ENCODE measurements at places on chromosomes 5 and 9.

- no peaks in the 10 kb centered on the region for H3K36me3 ChIP-seq
- H3K4me3 ChIP-seq = no peak overlapping the region
- no peaks in the 10 kb centered on the region for H3K27me3 ChIP-seq
- no peak for DNase-seq
These were observed 285.6 kb downstream of the FBXL7 start for GRCh38 chr5:15785531-15785981.

- H3K4me1 ChIP-seq = peaks cover 27% of the 10 kb centered on the region
- H3K27ac ChIP-seq = no peak overlapping the region
- no peak for DNase-seq
- no peak overlapping the region for H3K4me3 ChIP-seq
These were observed 66.4 kb downstream of the NFIB start for GRCh38 chr9:14247577-14247976.

DNA sequence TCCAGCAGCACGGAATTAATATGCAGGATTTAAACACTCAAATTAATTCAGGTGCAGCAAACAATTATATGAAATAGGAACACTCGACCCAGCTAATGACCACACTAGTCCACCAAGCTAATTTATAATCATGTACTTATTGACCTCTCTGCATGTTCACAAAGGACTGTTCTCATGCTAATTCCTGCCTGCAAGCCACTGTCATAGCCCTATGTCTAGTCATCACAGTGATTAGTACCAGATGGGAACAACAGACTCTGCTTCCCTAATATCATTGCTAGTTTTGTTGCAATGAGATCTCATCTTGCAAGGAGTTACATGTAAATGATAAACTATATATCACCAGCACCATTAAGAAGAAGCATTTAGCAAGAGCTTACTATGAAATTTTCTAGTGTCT, 553.0 kb upstream of the GRAMD2B start:
- H3K4me1 ChIP-seq = no peaks in the 10 kb centered on the region
- no peaks in the 10 kb centered on the region for H3K27me3 ChIP-seq
- H3K4me3 ChIP-seq = no peak overlapping the region
- no peak overlapping the region for H3K27ac ChIP-seq
- no peaks in the 10 kb centered on the region for H3K36me3 ChIP-seq
- no peak for DNase-seq

DNA sequence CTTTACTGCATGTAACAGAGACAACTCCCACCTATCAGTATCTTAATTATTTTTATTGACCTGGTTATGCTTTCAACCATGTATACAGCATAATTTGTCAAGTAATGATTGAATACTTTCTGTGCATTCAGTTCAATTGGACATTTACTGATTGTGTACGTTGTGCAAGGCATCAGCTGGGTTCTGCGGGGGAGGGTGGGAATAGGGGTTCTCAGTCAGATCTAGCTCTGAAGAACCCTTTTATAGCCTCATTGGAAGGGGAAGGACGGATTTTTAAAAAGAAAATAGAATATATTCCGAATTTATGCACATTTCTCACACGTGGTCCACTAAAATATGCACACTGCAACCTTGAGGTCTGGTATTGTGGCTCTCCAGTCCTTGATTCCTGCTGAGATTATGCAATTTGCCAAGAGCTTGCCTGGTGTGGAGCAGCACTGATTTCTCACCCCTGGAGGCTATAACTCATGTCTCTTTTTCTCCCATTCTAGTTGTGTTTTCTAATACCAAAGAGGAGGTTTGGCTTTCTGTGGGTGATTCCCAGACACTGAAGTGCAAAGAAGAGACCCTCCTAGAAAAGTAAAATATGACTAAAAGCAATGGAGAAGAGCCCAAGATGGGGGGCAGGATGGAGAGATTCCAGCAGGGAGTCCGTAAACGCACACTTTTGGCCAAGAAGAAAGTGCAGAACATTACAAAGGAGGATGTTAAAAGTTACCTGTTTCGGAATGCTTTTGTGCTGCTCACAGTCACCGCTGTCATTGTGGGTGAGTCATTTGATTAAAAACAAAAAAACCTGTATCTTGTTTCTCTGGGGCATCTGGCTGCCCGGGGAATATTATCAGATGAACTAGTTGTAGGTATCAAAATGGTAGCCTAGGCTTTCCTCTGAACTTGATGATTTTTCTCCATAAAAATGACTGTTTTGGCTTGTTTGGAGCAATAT, 1.7 kb downstream of the SLC1A3 start:
- peak overlapping the region; percentile 72 for H3K4me3 ChIP-seq
- no peak overlapping the region for H3K27ac ChIP-seq
- H3K4me1 ChIP-seq = no peaks in the 10 kb centered on the region
- peaks cover 5% of the 10 kb centered on the region for H3K36me3 ChIP-seq
- no peaks in the 10 kb centered on the region for H3K27me3 ChIP-seq
- DNase-seq = peak; percentile 23

GRCh38 chr9:6471231-6471850, 58.3 kb downstream of the UHRF2 start:
- no peaks in the 10 kb centered on the region for H3K36me3 ChIP-seq
- DNase-seq = no peak
- no peaks in the 10 kb centered on the region for H3K27me3 ChIP-seq
- no peak overlapping the region for H3K4me3 ChIP-seq
- no peaks in the 10 kb centered on the region for H3K4me1 ChIP-seq

DNA sequence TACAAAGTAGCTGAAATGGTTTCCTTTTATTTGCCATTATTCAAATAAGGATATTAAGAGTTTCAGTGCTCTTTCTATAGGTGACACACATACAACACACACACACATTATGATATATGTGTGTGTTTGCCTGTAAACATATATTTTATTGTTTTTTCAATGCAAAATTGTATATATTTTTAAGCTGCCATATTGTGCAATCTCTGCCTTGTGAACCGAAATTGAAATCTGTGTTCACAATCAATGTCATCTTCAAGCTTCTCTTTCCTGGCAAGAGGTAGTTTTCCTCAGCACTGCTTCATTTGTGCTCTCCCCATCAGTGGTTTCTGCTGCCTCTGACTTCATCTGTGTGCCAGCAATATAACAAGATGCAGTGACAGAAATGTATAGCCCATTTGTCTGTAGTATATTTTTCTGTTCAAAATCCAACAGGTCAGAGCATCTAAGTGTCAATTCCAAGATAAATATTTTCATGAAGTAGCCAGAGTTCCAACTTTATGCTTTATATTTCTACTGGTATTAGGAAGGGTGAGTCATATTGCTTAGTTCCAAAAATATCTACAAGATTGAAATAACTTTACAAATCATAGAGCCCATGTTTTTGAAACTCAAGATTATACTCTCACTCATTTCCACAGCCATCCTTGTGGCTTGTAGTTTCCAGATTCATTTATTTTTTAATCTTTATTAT, 1704.8 kb upstream of the CDH9 start:
- no peak overlapping the region for H3K4me3 ChIP-seq
- H3K4me1 ChIP-seq = no peaks in the 10 kb centered on the region
- no peak overlapping the region for H3K27ac ChIP-seq
- DNase-seq = no peak
- H3K27me3 ChIP-seq = no peaks in the 10 kb centered on the region
- no peaks in the 10 kb centered on the region for H3K36me3 ChIP-seq

DNA sequence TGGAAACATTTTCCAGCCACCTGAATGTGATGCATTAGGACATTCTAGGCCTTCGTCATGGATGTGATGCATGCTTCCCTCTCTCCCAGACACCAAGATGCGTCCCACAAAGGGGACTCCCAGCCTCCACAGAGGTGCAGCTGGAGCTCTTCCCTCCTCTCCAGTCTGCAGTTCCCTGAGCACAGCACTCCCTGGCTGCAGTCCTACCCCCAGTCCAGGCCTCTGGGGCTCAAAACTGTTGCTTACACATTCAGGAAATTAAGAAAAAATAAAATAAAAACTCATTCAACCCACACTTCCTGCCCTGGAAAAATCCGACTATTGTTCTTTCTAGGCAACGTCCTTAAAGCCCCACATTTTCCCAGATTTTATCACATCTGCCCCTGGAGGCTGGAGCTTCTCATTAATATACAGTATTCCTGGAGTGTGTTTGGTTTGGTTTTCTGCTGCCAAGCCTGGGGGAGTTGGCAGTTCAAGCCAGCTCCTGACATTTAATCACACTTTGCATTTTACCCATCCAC, 78.4 kb upstream of the ICE1 start:
- DNase-seq = no peak
- no peaks in the 10 kb centered on the region for H3K4me1 ChIP-seq
- no peak overlapping the region for H3K4me3 ChIP-seq
- no peaks in the 10 kb centered on the region for H3K27me3 ChIP-seq

DNA sequence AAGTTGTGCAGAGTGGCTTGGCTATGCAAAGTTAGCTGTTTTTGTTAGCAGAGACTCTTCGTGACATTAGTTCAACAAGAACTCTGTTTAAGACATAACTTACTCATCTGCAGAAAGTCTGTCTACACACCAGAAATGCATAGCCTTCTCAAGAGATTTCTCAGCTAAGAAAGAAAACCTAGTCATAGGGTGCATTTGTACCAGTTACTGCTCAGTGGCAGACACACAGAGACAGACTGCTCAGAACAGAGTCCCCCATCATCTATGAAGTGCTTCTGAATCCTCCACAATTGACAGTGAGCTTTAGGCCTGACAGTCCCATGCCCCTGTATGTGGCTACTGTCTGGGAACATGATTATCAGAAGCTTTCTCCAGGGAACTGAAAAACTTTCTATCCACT, 56.1 kb upstream of the IFNK start:
- H3K27ac ChIP-seq = no peak overlapping the region
- H3K4me1 ChIP-seq = peaks cover 18% of the 10 kb centered on the region
- no peak for DNase-seq
- no peaks in the 10 kb centered on the region for H3K27me3 ChIP-seq
- H3K4me3 ChIP-seq = no peak overlapping the region

GRCh38 chr9:108956022-108956630, 21.9 kb downstream of the ABITRAM start:
- no peak overlapping the region for H3K27ac ChIP-seq
- H3K36me3 ChIP-seq = no peaks in the 10 kb centered on the region
- no peaks in the 10 kb centered on the region for H3K4me1 ChIP-seq
- DNase-seq = no peak

GRCh38 chr5:25448190-25448621, 803.4 kb upstream of the CDH10 start:
- DNase-seq = no peak
- H3K4me3 ChIP-seq = no peak overlapping the region
- H3K4me1 ChIP-seq = peaks cover 6% of the 10 kb centered on the region
- no peaks in the 10 kb centered on the region for H3K27me3 ChIP-seq
- H3K27ac ChIP-seq = peak overlapping the region; percentile 49
- H3K36me3 ChIP-seq = no peaks in the 10 kb centered on the region

GRCh38 chr5:57072218-57072892, 101.5 kb upstream of the GPBP1 start:
- no peak for DNase-seq
- H3K4me3 ChIP-seq = no peak overlapping the region
- H3K27ac ChIP-seq = no peak overlapping the region
- H3K27me3 ChIP-seq = no peaks in the 10 kb centered on the region
- H3K36me3 ChIP-seq = no peaks in the 10 kb centered on the region

GRCh38 chr5:89878140-89879132, 531.1 kb downstream of the CETN3 start:
- H3K4me3 ChIP-seq = no peak overlapping the region
- no peaks in the 10 kb centered on the region for H3K27me3 ChIP-seq
- no peaks in the 10 kb centered on the region for H3K4me1 ChIP-seq
- H3K36me3 ChIP-seq = no peaks in the 10 kb centered on the region
- peak overlapping the region; percentile 12 for H3K27ac ChIP-seq

- no peak for DNase-seq
- H3K27me3 ChIP-seq = no peaks in the 10 kb centered on the region
- H3K4me1 ChIP-seq = peaks cover 12% of the 10 kb centered on the region
- H3K36me3 ChIP-seq = no peaks in the 10 kb centered on the region
- no peak overlapping the region for H3K4me3 ChIP-seq
- peak overlapping the region; percentile 14 for H3K27ac ChIP-seq
These were observed 65.8 kb upstream of the COL5A1 start for GRCh38 chr9:134575901-134576176.

GRCh38 chr9:37988041-37988440, 81.0 kb downstream of the SHB start:
- no peaks in the 10 kb centered on the region for H3K27me3 ChIP-seq
- no peak overlapping the region for H3K27ac ChIP-seq
- no peaks in the 10 kb centered on the region for H3K36me3 ChIP-seq
- no peak overlapping the region for H3K4me3 ChIP-seq
- peaks cover 8% of the 10 kb centered on the region for H3K4me1 ChIP-seq

DNA sequence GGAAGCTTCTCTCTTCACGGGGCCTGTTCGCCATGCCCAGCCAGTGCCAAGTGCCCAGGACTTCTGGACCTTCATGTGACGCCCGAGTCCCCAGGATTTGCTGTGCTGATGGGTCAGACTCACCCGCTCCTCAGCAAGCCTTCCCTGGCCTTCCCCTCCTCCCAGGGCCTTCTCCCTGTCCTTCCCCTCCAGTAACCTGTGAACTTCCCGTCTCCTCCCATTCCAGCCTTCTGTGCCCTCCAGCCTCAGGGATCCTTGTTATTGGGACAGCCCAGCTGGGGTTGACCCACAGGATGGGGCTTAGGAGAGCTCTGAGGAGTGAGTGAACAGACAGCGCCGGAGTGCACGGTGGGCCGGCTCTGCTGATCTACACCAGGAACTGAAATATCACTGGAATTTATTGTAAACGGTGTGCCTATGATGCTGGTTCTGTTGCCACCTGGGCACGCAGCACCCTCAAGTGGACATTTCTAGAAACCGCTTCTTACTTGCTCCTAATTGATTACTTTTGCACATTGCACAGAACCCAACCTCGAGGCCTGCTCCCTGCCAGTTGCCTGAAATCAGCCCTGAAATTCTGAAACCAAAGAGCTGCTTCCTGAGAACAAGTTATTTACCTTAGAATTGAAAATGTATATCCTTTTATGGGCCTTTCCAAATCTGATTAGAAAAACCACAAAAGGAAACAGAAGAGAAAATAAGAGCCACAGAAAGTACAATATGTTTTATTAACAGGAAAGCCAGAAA, 1.5 kb downstream of the SPAAR start:
- H3K4me3 ChIP-seq = no peak overlapping the region
- no peaks in the 10 kb centered on the region for H3K36me3 ChIP-seq
- H3K27me3 ChIP-seq = no peaks in the 10 kb centered on the region
- H3K4me1 ChIP-seq = peaks cover 47% of the 10 kb centered on the region
- H3K27ac ChIP-seq = no peak overlapping the region

DNA sequence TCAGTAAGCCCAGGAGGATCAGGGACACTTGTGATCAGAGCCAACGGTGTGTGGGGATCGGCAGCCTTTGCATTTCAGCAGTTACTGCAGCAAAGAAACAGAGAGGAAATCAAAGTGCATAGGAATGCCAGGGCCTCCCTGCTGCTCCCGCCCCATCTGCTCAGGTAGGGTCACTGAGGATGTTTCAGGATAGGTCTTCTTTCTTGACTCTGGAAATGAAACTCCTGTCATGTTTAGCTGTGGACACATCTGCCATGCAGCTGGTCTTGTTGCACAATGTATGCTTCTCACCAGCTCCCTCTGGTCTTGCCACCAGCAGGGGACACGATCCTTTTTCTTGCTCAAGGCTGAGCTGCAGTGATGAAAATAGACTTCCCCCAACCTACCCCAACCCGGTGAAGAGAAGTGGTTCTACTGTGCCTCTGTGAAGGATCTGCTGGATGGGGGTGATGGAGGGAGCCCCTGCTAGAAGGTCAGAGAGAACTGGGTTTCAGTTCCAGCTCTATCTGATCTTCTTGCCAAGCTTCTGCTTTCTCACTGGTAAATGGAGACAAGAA, 185.2 kb upstream of the KLF4 start:
- no peak overlapping the region for H3K27ac ChIP-seq
- H3K36me3 ChIP-seq = no peaks in the 10 kb centered on the region
- no peaks in the 10 kb centered on the region for H3K27me3 ChIP-seq
- no peaks in the 10 kb centered on the region for H3K4me1 ChIP-seq
- no peak overlapping the region for H3K4me3 ChIP-seq

- DNase-seq = no peak
- peaks cover 48% of the 10 kb centered on the region for H3K27me3 ChIP-seq
- no peak overlapping the region for H3K27ac ChIP-seq
- no peaks in the 10 kb centered on the region for H3K4me1 ChIP-seq
- no peaks in the 10 kb centered on the region for H3K36me3 ChIP-seq
These were observed 12.9 kb upstream of the OLFM1 start for GRCh38 chr9:135074354-135075233.
